Glutamatergic neuron (in vitro differentiated cells): ENCODE measurements at places on chromosomes 6 and 20. TPM values are rescaled to one million over a fixed set of nuclear protein-coding genes. Genes with fewer than 3 reads are reported as not detected.

GRCh38 chr20:49481116-49481515 lies 1.4 kb downstream of the KCNB1 start:
- DNase-seq, result no peak

GRCh38 chr20:61436283-61436666 lies 184.2 kb downstream of the CDH4 start:
- DNase-seq, result no peak

GRCh38 chr6:45432977-45433376 lies 55.2 kb upstream of the SUPT3H start:
- DNase-seq, result no peak

DNA sequence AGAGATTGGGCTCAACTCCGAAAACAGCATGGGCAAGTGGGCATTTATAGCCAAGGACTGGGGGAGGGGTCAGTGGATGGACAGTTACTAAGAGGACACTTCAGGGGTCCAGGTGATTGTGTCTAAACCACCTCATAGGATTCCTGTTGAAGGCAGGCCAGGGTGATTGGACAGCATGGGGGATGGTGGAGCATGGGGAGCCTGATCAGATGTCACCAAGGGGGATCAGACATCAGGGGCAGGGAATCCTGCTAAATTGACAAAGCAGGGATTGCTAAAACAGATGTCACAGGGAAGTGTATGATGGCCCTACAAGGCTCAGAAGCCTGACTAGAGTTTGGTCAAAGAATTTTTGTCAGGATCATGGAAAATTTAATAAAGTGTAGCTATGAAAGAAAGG lies 2.4 kb upstream of the PYGB start:
- no peak for DNase-seq

GRCh38 chr20:61932199-61932592 lies 133.5 kb downstream of the TAF4 start:
- DNase-seq, result no peak

DNA sequence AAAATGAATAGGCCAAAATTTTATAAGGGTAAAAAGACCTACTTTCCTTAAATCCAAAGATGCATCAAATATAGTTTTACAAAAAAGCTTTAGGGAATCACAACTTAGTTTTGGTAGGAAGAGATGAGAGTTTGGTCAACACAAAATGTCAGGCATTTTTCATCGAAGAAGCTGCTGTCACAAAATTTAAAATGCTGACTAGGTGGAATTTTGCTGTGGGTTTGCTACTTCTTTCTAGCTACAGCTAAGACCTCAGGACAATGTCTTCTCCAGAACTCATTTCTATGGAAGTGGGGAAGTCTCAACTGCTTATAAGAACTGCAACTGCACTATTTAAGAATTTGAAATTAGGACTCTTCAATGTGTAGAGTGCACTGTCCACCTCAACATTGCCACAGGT lies 351.1 kb downstream of the HAO1 start:
- DNase-seq, result no peak

DNA sequence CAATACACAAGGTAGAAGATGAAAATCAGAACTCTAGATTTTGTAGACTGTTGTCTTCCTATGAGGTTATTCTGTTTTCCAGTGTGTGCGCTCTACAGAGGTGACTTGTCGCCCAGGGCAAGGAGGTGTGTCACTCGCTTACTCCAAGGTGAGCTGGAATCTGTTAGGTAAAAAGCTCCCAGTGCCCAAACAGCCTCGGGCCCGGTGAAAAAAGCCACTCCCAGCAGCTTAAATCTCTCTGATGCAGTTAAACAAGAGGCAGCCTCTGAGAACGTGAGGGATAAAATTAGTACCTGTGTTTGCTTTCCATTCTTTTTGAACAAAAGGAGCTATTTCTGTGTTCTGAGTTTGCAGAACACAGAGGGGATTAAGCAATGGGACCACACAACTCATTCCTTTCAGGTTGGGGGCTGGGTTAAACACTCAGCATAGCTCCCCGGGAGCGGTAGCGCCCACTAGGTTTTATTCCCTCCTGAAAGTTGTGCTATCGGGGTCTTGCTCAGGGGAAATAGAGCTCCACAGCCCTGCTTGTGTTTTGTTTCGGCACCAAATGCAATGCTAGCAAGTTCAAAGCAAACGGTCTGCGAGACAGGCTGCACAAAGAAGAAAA lies 181.2 kb downstream of the FOXA2 start:
- DNase-seq, result no peak

DNA sequence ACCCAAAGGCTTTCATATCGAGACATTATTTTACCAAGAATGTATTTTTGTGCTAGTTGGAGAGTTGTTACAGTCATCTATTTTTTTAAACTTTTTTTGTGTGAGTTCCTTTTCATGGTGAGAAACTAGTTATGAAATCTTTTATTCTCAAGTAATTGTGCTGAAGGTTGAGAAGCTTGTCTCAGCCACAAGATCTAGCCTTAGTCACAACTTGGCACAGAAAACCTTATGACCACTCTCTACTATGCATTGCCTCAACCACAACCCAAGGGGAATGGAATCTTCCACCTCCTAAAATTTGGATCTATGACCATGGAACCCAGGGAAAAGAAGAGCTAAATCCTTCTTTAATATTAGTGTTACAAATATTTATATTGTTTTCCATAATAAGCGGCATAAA lies 58.5 kb downstream of the HS3ST5 start:
- no peak for DNase-seq

Gene ZBP1
- not detected for total RNA-seq

Gene OR2J3
- not detected for total RNA-seq

Gene EDN1
- 0.54 TPM for total RNA-seq

Gene VSTM2L
- total RNA-seq, result 15.9 TPM

Gene FOXS1
- not detected for total RNA-seq
